NCI-H446 treated with DMSO at 0.1 percent for 48 hours (cell line): ENCODE measurements at places on chromosomes 12 and 14.

DNA sequence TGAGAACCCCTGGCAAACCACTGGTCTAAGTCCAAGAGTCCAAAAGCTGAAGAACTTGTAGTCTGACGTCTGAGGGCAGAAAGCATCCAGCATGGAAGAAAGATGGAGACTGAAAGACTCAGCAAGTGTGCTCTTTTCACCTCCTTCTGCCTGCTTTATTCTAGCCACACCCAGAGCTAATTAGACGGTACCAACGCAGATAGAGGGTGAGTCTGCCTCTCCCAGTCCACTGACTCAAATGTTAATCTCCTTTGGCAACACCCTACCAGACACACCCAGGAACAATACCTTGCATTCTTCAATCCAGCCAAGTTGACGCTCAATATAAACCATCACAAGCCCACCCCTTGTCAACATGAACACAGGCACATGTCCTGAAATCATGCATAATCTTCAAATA lies 155.1 kb downstream of the CCDC59 start:
- DNase-seq, result no peak

- DNase-seq, result no peak
Observed at GRCh38 chr12:64665514-64665913, 55.2 kb downstream of the RASSF3 start.

DNA sequence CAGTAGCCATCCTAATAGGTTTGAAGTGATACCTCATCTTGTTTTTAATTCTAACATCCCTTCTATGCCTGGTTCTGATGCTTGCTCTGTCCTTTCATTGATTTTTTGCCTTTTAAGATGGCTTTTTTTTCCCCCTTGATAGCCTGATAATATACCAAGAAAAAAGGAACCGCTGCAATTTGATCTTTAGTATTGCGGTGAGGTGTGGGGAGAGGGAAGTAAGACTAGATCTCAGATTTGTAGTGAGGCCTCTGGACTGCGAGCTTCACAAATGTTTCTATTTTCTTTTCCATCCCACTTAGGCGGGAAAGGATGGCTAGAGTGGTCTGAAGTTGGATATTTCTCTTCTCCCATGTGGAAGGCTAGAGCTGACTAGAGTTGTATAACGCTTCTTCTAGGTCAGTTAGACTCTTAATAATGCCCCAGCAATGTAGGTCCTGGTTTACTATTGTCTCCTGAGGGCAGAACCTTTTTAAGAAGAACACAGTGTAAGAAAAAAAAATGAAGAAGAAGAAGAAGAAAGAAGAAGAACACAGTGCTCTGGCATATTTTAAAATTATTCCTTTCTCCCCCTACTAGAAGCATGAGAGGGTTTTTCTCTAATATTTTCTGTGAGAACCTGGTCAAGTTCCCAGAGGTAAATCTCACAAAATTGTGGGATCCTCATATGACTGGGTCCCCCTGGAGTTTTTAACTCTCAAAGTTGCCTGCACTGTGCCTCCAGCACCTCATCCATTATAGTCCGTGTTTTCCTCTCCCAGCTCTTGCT lies 11.9 kb upstream of the KLRB1 start:
- DNase-seq, result no peak

DNA sequence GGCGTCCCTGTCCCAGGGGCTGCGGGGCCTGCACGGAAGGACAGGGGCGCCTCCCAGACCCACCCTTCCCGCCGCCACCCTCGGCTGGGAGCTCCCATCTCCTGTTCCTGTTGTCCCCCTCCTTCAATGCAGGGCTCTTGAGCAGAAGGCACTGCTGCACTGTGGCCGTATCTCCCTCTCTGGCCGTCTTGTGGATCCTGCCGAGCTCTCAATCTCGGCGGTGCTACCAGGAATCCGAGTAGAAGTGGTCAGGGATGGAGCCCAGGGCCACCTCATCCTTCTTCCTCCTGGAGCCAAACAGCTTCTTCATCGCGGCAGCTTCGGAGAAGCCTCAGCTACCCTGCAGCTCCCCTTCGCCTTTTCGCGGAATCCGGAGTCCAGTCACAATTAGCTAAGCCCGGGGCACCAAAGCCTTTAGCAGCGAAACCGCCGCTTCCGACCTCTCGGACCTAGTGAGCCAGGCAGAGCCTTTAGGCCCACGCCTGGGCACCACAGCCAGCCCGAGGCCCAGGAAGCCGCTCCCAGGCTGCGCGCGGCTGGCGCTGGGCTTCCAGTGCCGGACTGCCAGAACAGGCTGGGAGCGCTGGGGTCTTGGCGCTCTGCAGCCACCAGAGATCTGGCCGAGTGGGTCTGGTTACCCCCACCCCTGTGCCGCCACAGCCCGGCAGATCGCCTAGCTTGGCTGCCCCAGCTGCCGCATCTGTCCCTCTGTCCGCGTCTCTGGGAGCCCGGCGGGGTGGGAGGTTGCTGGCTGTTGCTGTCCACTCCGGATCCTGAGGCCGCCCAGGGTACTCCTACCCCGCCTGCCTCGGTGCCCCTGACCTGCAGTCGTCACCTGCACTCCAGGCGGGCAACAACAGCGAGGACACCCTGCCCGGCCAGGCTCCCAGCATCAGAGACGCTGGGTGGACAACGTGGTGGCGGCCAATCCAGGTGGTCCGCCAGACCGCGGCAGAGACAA lies 69.1 kb downstream of the ASCL4 start:
- DNase-seq, result no peak

DNA sequence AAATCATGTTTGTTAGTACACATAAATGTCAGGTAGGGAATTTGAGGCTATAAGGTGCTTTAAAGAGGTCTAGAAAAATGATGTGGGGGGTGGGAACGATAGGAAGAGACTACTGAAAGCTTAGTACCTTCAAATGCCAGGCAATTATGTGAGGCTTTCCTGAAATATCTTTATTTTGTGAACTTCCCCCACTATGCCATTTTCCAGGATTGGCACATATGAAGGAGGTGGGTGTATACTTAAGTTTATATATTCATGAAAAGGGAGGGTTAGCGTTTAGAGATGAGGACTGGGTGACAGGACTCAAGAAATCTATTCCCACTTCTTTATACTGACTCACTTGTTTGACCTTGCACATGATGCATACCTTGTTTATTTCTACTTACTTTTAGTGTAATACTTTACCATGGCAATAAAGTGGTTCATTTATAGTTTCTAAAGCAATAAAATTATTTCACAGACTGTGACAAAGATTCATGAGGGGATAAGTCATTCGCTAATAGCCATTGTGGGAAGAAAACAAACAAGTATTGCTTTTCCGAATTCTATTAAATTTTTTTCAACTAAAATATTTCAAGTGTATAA lies 77.1 kb downstream of the PLEKHA5 start:
- DNase-seq, result no peak

DNA sequence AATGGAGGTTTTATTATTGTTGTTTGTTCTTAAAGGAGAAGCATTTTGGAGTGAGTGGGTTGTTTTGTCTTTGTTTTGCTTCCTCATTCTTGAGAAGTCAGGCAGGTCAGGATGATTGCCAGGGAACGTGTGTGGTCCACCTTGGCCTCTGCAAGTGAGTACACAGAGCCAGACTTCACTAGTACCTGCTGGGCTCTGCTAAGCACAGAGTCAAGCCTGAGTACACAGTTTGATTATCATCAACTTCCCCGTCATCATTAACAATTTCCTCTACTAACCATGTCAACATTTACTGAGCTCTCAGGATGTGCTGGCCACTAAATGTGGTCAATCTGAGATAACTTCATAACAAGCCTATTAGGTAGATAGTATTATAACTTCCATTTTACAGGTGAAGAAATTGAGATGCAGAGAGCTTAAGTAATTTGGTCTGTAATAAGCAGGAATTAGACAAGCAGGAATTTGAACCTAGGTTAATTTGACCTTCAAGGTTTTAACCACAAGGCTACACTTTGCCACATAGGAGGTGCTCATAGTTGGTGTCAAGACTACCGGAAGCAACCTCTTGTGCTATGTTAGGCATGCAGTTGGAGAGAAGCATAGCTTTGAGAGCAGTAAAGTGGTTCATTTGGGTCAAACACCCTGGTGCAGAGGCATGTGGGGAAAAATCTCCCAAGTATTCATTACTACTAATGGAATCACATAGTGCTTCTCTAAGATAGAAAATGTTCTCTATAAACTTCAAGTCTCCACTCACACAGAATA lies 178.3 kb downstream of the NUAK1 start:
- DNase-seq, result no peak

- DNase-seq, result peak; percentile 96
Observed at GRCh38 chr12:48157018-48157888, at the start of gene ASB8. TSS of gene ASB8 (minus strand) at chr12:48157515. CDS start at chr12:48153496, 4,019 bp downstream.

- DNase-seq, result no peak
Observed at GRCh38 chr14:96729889-96730288, 67.3 kb upstream of the VRK1 start.

GRCh38 chr12:59627582-59627981 lies 31.8 kb downstream of the SLC16A7 start:
- DNase-seq, result no peak

GRCh38 chr14:95220663-95221231 lies 63.4 kb upstream of the DICER1 start:
- DNase-seq, result no peak

DNA sequence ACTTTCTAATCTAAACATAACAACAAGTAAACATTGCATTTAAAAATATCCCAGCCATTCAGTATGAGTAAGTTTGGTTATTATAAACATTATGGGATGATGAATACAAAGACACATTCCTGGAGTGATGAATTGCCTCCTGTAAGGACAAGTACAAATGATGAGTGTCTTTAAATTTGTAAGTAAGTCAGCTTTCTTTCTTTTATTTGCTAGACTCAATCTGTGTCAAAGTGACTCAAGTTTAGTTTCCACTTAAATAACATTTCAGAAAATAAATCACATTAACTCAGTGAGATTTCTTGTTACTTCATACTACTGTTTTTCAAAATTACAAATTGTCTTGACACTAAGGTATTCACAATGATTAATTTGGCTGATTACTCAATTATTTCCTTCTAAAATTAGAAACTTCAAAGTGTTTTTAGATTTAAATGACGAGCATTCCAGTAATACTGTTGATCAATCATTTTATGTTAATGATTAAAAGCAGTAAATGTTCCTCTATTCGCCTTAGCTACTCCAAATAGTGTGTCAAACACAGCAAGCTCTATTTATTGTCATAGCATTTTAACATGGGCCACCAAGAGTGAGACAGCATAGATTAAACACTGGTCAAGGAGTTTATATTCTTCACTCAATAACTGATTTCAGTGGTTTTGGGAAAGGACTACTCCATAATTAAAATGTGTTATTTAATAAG lies 658.0 kb upstream of the MDGA2 start:
- no peak for DNase-seq

GRCh38 chr14:100030452-100031153 lies 34.6 kb upstream of the EVL start:
- peak; percentile 27 for DNase-seq

GRCh38 chr12:91793676-91794075 lies 352.0 kb downstream of the BTG1 start:
- no peak for DNase-seq

- peak; percentile 53 for DNase-seq
Observed at GRCh38 chr14:96100161-96101064, 61.3 kb downstream of the C14orf132 start.

- DNase-seq, result no peak
Observed at GRCh38 chr12:68224613-68225285, 861 bp downstream of the IL26 start.

GRCh38 chr12:12899530-12900380 lies 8.4 kb downstream of the GPRC5A start:
- no peak for DNase-seq

- DNase-seq, result no peak
Observed at GRCh38 chr12:10214895-10215267, 2.2 kb downstream of the GABARAPL1 start.

DNA sequence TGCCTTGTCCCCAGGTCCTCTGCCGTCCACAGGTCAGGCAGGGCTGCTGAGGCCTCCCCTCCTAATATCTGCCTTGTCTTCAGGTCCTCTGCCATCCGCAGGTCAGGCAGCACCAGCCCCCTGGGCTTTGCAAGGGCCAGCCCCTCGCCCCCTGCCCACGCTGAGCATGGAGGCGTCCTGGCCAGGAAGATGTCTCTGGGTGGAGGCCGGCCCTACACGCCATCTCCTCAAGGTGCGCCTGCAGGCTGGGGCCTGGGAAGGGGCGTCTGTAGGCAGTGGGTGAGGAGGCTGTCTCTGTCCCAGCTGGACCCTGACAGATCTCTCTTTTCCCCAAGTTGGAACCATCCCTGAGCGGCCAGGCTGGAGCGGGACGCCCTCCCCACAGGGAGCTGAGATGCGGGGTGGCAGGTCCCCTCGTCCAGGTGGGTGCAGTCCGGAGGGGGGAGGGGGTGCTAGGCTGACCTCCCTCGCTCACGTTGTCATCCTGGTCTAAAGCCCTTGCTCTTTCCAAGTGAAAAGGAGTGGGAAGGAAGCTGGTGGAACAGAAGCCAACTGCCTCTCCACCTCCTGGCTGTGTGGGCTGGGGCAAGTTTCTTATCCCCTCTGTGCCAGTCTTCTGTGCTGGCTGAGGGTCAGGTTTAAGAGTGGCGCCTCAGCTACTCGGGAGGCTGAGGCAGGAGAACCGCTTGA lies 13.9 kb upstream of the PUS1 start:
- DNase-seq, result no peak

DNA sequence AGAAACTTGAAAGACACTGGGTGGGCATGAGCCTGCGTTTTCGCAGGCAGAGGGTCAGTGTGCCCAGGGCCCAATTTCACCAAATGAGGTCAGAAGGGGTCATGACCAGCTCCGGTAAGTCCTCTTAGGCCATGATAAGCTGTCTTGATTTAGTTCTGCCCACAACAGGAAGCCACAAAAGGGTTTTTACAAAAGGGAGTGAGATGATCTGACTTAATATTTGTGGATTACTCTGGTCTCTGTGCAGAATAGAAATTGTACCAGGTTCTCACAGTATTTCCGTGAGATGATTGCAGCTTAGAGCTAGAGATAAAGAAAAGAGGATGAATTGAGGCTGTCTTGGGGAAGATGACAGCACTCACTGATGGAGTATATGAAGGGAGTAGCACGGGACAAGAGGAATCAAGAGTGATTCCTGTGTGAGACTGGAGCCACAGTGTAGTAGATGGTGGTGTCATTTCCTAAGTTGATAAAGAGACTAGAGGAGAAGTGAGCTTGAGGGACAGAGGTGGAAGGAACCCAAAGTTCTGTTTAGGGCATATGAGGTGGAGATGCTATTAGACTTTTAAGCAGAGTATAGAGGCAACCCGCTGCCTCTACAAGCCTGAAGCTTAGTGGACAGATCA lies 288.3 kb upstream of the AMIGO2 start:
- no peak for DNase-seq

DNA sequence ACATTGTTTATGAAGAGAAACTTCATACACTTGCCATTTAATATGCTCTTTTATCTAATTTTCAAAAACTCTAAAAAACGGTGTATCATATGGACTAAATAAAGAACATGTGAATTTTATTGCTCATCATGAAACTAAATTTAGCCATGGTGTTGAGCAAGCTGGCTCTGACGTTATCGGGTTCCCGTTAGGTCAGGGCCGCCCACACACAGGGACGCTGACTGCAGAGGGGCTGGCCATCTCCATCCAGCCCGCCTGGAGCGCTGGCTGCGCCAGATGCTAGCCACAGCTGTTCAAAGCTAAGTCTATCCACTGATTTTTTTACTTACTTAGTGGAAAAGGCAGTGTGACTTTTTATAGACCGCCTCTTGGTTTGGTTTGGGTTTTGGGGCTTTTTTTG lies 36.5 kb upstream of the DYNC1H1 start:
- no peak for DNase-seq
